ENCODE measurements at places on chromosomes 13 and 19.
A peak's percentile ranks its signal among the peaks of the same experiment; 100 is the strongest.

GRCh38 chr19:16325641-16326400 is 1.2 kb downstream of the KLF2 start:
- DNase-seq: peak; percentile 74

- no peak for DNase-seq
Measured at GRCh38 chr19:17289489-17289888, 7.8 kb downstream of the ANKLE1 start.

- DNase-seq: no peak
Measured at GRCh38 chr13:106061781-106062180, 473.7 kb downstream of the EFNB2 start.

GRCh38 chr13:57865600-57866294 is 234.2 kb downstream of the PCDH17 start:
- no peak for DNase-seq

DNA sequence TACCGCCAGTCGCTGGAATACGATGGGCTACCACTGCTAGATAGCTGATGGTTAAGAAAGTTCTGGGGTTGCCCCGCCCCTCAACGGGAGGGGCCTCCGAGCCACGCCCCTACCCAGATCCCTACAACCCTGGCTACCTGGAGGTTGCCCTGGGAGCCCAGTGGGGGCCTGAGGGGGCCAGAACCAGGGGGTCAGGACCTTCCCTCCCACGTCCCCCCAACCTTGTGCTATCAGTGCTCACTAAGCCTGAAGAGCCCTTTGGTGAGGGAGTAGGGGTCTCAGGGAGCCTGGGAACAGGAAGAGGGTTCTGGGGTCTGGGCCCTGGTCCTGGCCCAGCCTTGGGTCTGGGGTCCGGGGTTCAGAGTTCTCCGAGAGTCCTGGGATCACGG is 8.9 kb downstream of the OCEL1 start:
- DNase-seq: peak; percentile 52

GRCh38 chr13:33526718-33527117 is 241.2 kb upstream of the STARD13 start:
- DNase-seq: no peak

DNA sequence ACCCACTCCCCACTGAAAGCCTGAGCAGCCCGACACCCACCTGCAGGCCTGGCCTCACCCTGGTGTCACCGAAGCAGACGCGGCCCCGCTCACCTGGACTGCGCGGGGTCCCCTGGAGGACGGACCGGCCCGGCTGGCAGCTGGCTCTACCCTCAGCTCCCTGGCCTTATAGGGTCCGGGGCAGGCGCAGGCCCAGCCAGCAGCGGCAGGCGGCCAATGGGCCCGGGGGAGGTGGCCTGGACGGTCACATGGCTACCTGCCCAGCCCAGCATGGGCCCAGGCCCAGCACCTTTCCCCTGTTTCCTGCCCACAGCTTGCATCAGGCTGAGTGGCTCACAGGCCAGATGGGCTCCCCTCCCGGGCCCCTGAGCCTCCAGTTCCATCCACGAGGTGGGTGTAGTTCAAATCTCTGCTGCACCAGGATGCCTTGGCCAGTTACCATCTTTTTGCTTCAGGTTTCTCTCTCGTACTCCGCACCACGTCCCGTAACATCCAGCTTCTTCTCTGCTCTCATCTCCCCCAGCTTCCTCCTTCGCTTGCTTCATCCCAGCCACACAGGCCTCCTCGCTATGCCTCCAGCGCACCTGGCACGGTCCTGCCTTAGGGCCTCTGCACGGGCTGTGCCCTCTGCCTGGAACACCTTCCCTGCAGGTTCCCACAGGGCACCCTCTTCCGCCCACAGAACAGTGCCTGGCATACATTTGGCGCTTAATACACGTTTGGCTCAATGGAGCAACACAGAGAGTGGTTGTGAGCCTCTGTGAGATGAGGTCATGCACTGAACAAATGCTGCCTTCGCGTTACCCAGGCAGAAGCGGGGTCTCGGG is at the start of gene PLIN4:
Gene PLIN4, minus strand, starts transcription at position 142 of the 827 bp plus-strand sequence. CDS start 214 bp downstream, outside the sequence.
- no peak for DNase-seq

DNA sequence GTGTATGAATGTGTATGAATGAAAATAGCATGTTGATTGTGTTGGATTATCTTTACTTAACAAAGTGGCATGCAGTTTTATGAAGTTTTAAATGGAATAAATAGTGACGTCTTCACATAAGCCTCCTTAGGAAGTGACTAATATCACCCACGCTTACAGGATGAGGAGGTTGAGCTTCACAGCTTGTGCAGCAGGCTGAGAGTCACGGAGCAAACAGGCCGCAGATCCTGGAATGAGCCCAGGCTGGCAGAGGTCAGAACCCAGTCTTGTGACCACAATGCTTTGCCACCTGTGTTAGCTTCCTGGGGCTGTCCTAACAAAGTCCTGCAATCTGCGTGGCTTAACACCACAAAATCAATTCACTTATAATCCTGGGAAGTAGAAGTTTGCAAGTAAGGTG is 20.8 kb downstream of the LAIR2 start:
- DNase-seq: no peak

- peak; percentile 77 for DNase-seq
Measured at GRCh38 chr19:6021878-6022569, 44.1 kb upstream of the RANBP3 start.

GRCh38 chr13:40231311-40231710 is 435.1 kb downstream of the FOXO1 start:
- no peak for DNase-seq

DNA sequence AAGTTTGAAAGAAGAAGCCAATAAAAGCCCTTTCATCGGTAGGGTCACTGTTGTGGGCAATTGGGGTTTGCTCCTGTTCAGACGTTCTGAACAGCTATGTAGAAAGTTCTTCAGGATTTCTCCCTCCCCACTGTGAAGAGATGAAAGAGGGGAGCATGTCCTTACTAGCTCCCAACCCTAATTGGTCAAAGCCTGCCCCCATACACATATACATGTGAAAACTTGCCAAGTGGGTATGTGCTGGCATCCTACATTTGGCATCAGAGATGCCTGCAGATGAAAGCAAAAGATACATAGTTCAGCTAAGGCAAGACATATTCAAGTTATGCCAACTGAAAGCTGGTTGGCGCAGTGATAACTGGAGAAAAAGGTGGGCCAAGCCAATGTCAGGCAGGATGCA is 363.1 kb upstream of the DACH1 start:
- DNase-seq: no peak

DNA sequence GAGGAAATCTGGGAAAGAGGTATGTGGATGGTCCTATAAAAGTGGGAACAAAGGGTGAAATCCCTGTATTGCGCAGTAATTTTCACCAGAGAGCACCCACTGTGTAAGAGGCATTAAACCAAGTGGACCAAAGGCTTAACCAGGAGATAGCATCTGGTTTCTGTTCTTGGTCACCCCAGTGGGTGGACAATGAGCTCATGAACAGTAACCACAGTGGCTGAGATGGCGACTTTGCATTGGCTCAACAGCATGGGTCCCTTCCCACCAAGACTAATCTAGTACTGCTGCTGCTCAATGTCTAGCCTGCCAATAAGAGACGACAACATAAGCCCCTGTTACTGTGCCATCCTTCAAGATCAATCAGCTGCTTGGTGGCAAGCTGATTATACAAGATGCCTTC is 36.6 kb downstream of the CCDC169 start:
- DNase-seq: no peak

DNA sequence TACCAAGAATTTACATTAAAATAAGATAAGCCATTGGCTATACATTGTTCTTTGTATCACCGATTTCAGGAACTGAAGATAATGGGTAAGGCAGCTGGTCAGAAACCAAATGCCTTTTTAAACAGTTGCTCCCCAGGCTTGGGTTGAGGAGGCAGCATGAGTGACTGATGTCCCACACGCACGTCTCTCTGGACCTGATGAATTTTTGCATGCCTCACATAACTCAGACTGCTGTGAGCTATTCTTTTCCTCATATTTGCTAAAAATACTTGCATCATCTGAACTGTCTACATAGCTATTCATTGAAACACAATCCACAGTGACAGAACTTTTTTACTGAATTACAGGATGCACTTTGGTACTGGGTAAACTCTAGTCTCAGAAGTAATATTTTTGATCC is 123.6 kb upstream of the MAB21L1 start:
- no peak for DNase-seq

DNA sequence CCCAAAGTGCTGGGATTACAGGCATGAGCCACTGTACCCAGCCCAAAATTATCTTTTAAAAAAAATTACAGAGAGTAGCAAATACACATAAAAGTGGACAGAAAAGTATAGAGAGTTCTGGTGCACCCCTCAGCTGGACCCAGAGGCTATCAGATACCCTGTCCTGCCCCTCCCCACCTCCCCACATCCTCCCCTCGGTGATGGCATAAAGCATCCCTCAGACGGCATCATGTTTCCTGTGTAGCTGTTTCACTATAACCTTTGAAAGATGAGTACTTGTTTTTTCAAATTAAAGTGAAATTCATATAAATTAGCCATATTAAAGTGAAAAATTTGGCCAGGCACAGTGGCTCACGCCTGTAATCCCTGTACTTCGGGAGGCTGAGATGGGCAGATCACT is 20.1 kb downstream of the SLC27A1 start:
- peak; percentile 73 for DNase-seq

DNA sequence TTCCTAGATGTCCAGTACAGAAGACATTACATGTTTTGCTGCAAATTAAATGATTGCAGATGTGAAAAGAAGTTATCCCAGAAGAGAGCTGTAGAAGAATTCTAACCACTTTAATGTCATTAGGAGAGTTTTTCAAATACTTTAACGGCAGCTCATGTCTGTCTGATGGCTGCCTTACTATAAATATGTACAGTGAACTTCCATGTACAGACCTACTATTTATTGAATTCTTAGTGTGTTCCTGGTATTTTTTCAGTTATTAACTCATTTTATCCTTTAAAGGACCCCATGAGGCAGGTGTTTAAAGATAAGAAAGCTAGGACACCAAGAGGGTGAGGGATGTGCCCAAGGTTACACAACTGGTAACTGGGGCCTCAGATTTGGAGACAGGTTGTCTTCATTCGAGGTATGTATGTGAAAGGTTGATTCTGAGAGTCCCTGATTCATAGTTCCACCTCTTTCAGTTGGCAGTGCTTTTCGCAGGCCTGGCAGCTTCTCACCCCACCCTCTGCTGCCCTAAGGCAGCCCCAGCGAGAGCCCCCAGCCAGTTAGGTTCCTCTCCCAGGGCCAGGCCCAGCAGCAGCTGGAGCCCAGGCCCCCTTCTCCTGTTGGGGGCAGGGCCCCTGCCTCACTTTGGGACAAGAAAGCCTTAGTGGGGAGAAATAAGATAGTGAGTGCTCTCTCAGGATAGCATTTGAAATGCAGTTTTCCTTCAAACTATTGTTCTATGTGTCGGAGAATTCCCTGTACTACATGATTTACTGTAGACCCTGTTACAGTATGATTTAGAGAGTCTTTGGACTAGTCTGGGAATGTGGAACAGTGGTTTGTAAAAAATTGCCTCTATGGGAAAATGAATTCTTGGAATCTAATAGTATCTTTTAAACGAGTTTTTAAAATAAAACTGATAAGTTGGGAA is 67.7 kb upstream of the TEX29 start:
- DNase-seq: no peak

Data from naive thymus-derived CD8-positive, alpha-beta T cell (primary cell).